ENCODE measurements at places on chromosomes 12 and 14.

DNA sequence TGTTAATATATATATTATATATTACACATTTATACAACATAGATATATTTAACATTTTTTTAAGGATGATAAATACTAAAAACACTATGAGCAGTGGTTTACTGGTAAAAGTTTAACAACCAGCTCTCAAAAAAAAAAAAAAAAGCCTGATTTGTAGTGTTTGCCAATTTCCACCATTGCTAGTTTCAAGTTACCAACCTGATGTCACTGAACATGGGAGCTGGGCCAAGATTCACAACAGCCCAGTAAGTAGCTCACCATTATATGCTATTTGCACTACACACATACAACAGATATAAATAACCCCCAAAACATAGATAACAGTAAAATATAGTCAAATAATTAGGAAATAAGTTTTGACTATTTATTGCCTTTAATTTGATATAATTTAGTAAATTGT lies 28.9 kb upstream of the TMX1 start:
- DNase-seq = no peak

DNA sequence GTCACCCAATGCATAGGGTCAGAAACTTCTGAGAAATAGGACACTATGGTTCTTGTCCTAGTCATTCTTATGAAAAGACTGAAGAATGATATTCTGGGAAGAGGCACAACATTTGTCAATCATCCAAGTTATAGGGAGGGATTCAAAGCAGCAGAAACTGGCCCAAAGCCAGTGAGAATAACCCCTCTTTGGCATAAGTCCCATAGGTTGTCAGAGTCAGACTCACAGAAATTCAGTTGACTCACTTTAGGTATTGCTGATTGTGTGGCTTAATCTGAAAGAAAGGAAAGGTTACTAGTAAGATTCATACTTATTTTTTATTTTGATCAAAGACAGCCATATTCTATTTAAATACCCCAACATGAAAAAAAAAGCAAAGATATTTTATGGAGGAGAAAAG lies 151.0 kb downstream of the SRGAP1 start:
- no peak for DNase-seq

DNA sequence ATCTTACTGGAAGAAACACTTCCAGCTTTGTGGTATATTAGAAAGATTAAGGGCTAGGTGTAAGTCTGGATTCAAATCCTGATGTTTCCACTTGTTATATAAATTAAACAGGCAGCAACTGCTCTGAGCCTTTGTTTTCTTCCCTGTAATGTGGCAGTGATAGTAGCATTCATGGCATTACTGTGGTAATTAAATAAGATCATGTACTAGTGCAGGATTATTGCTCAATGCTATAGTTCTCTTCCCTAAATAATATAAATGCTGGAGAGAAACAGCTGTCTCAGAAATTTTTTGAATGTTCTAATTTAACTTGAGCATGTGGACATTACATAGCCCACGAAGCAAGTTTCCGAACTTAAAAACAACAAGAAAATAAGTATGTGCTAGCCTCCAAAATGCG lies 5.4 kb downstream of the TMEM117 start:
- no peak for DNase-seq

DNA sequence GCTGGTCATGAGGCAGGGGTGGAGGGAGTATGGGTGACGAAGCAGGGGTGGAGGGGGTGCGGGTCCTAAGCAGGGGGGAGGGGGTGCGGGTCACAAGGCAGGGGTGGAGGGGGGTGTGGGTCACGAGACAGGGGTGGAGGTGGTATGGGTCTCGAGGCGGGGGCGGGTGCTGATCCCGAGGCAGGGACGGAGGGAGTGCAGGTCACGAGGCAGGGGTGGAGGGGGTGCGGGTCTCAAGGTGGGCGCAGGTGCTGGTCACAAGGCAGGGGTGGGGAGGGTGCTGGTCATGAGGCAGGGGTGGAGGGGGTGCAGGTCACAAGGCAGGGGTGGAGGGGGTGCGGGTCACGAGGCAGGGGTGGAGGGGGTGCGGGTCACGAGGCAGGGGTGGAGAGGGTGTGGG lies 56.5 kb downstream of the ITPK1 start:
- no peak for DNase-seq

- no peak for DNase-seq
Observed at GRCh38 chr12:54629925-54630324, 4.8 kb downstream of the LACRT start.

DNA sequence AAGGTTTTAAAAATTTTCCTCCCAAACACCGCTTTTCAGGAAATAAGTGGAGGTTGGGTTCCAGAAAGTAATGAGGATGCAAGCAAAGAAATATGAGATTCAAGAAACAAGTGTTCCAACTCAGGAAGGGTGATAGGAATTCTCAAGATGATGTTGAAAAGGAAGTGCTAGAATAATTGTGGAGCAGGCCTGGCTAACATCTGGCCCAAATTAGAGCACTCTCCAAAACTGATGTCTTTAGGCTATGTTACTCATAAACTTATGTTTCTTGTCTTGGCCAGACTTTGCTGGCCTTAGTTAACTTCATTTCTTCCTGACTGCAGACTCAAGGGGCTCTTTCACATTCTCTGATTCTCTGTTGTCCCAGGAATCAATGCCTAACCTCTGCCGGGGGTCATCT lies 116.3 kb downstream of the TMTC3 start:
- DNase-seq = no peak

DNA sequence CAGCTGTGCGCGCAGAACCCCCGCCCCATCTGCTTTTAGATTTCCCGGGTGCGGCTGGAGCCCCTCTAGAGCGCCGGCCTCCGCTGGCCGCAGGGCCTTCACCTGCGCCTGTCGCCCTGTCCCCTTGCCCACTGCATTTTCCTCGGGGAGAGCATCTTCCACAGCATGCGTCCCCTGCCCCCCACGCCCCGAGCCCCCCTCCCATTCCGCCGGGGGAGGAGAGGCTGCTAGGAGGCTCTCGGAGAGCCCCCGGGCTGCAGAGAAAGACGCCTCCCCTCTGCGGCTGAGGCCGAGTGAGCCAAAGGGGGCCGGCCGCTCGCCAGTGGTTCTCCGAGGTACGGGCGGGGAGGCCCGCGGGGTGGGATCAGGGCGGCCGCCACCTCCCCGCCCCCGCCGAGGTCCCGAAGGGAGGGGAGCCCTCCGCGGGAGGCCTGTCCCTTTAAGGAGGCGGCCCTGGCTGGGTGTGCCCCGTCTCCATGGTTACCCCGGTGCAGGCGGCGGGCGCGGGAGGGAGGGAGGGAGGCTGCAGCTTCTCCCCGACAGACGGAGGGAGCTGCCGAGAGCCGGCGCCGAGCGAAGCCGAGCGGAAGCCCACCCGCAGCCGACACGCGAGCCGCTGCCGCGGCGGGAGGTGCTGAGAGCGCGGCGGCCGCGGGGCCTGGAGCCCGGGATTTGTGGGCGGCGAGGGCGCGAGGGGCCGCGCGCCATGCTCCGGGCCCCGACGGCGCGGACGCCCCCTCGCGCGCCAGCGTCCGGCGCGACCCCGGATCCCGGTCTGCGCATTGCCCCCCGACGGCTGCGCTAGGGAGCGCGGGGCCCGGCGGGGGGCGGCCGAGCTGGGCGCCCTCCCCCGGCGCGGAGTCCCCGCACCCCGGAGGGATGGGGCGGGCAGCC lies at the start of gene KCNH3:
KCNH3 (plus strand) TSS at position 521 of the 894 bp plus-strand sequence. CDS start 387 bp downstream, outside the sequence.
- peak; percentile 77 for DNase-seq

Measured in stimulated activated naive CD8-positive, alpha-beta T cell treated with anti-CD3 and anti-CD28 coated beads, Interleukin-15, amount 100 ng/mL, for 72 hours (primary cell).